ENCODE measurements at places on chromosomes 3 and 15. TPM values are rescaled to one million over a fixed set of nuclear protein-coding genes. Genes with fewer than 3 reads are reported as not detected.

DNA sequence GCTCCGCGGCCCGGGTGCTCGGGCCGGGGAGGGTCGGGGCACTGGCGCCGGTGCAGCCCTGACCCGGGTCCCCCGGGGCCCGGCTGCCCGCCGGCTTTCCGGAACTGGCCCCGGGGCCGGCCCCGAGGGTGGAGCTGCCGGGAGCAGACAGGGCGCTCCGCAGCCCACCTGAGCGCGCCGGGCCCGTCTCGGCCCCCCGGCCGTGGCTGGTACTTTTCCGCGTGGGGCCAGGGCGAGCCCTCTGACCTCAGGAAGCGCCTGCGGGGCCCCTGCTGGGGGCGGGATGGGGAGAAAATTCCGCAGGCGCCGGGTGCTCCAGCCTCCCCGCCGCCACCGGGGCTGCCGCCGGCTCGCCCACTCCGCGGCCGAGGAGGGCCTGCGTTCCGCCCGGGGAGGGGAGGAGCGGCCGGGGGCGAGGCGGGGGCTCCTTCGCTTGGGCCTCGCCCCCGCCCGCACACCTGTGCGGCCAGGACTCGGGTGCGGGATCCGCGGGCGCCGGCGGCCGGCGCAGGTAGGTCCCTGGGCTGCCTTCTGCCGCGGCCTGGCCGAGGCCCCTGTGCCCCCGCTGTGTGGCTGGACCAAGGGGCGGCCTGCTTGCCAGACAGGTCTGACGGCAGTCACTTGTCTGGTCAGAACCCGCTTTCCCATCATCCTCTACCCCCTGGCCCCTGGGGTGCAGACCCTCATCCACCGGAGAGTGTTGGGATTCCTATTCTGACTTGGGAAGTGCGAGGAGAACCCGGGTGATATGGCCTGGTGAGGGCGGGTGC lies 3.5 kb downstream of the FURIN start:
- DNase-seq = no peak

DNA sequence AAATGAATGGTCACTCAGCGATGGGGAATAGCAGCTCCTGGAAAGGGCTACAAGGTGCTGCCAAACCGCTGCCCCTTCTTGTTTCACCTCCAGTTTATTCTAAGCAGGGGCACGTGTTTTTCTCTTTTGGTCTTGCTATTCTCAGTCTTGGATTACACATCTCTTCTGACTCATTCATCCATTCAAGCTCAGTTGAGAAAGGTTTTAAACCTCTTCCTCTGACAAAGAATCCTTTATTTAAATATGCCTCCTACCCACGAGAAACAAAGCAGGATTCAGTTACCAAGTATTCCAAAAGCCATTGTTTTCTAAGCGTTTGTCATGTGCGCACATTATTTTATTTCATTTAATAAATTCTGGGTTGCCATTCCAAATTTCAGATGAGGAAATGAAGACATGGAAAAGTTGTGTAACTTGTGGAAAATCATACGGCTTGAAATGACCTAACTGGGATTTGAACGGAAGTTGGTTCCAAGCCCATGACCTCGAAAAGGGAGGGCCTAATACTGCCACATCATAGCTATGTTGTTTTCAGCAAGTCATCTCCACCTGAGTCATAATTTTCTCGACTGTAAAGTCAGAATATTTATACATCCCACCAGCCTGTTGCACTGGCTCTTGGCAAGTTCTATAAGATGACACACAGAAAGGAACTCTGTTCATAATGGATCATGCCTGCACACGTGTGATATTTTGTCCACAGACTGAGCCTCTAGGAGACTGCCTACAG lies 292.0 kb upstream of the SLCO3A1 start:
- no peak for DNase-seq

- DNase-seq = no peak
These were observed 21.7 kb downstream of the XYLB start for GRCh38 chr3:38368238-38368637.

DNA sequence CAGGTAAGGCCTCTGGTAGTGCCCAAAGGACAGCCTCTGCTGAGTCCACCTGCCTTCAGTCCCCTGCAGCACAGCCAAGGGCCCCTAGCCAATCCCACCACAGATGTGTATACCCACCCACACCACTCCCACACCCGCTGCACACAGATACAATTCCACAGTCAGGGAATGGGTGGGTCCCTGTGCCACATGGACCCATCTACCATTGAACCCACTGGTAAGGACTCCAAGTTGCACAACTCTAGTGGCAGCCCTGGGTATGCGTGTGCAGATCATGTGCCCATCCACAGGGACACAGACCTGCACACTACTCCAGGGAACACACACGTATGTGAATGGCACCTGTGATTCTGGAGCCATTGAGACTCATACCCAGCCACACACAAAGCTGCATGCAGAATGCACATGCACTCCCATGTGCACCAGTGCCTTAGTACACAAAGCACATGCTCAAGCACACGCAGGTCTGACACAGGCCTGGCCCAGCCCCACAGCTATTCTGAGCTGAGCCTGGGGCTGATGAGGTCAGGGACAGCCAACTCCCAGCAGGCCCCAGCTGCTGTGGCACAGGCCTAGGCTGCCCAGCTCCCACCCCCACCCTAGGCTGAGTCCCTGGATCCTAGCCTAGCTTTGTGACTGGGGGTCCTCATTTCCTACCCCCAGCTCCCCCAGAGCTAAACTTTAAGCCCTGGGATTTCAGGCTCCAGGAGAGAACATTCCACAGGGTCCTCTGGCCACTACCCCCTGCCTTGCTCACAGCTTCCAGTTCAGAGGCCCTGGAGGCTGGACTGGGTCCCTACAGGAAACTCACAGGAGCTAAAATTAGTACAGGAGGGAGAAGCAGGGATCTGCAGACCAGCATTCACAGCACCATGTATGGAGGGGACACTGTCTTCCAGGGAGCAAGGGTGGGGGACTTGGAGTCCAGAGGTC lies 2.7 kb upstream of the ALS2CL start:
- DNase-seq = no peak

- DNase-seq = peak; percentile 74
These were observed 51.0 kb downstream of the ZDHHC19 start for GRCh38 chr3:196159952-196160804.

- no peak for DNase-seq
These were observed 508.8 kb downstream of the RBMS3 start for GRCh38 chr3:29789686-29790085.

- no peak for DNase-seq
These were observed 75.2 kb upstream of the C3orf80 start for GRCh38 chr3:160150066-160150465.

- DNase-seq = no peak
These were observed 82.8 kb downstream of the FAIM start for GRCh38 chr3:138691351-138691750.

DNA sequence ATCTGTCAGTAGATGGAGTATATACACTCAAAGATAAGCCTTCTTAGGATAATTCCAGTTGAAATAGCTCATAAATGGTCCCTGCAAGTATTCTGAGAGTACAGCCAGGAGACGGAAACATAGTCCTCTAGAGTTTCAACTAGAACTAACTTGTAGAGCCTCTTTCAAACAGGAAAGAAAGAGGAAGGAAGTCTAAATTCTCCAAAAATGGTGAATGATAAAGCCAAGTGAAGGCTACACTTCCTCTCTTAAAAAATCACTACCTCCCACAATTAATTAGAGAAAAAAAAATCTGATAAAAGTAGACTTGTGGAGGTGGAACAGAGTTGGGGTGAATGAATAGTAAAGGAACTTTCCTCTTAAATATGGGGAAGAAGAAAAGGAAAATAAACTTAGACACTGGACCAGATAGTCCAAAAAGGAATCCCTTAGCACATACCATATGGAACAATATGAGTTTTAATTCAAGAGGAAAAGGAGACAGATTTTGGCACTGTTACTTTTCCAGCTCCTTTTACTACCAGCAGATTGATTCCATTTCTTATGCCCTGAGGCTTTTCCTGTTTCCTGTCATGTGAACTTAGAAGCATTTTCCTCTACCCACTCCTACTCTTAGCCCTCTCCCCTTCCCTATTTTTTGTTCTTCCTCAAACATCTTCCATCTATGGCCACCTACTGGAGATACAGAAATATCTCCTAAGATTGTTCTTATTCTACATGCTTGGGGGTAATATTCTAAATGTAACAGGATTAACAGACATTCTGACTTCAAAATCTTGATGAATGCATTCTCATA lies 207.6 kb downstream of the CHST2 start:
- DNase-seq = peak; percentile 32

- DNase-seq = no peak
These were observed 818.8 kb upstream of the LMCD1 start for GRCh38 chr3:7682822-7683229.

DNA sequence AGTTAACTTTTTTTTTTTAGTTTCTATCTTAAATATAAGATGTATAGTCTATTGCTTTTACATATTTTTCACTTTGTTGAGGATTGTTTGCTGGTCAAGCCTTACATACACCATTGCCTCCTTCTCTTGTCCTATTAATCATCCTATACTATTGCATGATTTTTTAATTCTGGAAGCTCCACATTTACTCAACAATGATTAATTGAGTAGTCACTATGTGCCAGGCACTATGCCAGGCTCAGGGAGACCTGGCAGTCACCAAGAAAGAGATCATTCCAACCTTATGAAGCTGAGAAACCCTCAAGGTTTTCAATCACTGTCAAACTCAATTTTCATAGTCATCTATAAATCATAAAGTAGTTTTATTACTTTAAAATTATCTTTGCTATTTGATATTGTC lies 626.2 kb downstream of the IGSF11 start:
- DNase-seq = no peak

GRCh38 chr3:1348547-1348946 lies 255.7 kb downstream of the CNTN6 start:
- no peak for DNase-seq

DNA sequence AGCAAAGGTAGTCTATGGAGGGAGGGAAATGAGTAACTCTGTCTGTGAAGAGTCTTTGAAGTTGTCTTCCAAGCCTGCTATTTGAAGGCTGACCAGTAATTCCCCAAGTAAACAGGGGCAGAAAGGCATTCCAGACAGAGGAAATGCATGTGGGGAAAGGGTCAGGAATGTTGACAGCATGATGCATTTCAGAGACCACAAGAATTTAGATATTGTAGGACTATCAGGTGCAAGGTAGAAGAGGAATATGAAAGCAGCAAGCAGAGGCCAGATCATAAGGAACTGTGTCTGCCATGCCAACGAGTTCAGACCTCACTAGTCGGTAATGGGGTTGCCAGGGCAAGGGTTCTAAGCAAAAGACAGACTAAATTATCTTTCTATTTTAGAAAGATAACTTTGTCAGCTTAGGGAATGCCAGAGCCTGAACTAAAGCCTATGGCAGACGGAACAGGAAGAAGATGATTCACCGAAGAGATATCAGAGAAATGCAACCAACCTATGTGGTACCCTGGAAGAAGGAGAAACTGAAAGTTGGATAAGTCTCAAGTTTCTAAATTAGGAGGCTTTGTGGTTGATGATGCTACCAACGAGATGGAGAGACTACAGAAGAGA lies 327.0 kb upstream of the RORA start:
- DNase-seq = peak; percentile 17

DNA sequence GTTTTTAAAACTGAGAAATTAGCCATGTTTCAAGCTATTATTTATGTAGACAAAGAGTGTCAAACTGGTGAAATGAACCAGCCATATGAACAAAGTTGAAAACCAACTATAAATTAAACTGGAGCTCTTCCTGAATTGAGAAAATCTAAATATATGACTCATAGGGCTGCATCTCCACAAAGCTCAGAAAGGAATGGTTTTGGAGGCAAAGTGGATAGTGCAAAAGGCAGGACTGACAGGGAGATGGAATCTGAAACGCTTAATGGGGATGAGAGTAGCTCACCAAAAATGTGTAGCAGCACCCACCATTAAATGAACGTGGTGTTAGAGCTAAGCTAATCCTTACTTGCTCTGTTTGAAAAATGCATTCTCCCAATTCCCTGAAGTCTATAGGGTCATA lies 1066.0 kb downstream of the AGBL1 start:
- no peak for DNase-seq

DNA sequence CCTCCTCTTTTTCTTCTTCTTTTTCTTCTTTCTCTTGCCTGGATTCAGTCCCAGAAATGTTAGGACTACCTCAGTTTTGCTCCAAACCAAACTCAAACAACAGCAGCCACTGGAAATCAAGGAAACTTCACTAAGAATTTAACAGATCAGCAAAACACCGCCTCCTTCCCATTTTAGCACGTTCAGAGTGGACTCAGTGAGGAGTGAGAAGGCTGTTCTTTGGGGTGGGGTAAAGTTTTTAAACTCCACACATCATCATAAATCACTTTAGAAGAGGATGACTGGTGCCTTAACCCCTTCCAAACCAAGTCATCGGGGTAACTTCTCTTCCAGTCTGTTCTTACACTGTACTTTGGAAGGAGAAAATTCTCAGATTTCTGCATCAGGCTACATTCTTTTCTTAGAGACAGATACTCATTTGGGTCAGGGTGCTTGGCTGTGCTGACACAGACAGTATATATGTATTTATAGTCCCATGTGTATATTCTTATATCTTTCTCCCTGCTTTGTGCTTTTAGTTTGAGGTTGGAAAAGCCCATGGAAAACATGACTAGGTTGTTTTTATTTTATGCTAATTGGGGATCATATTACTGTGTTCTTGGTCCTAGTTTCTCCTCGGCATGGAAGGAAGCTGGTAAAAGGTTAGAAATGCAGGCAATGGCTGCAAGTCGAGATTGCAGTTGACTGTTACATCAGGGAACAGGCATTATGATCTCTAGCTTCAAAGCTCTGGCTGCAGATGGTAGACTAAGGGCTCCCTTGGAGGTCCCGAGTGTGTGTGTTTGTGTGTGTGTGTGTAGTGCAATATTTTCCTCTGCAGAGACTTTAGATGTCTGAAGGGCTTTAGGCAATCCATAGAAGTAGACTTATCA lies at the start of gene CCDC80:
TSS of gene CCDC80 (minus strand) at position 214 of the 872 bp plus-strand sequence. CDS start 1,238 bp downstream, outside the sequence.
- peak; percentile 97 for DNase-seq

GRCh38 chr3:147404800-147405230 lies 1.5 kb downstream of the ZIC4 start:
- no peak for DNase-seq

GRCh38 chr3:156131241-156131640 lies 10.9 kb downstream of the KCNAB1 start:
- no peak for DNase-seq

DNA sequence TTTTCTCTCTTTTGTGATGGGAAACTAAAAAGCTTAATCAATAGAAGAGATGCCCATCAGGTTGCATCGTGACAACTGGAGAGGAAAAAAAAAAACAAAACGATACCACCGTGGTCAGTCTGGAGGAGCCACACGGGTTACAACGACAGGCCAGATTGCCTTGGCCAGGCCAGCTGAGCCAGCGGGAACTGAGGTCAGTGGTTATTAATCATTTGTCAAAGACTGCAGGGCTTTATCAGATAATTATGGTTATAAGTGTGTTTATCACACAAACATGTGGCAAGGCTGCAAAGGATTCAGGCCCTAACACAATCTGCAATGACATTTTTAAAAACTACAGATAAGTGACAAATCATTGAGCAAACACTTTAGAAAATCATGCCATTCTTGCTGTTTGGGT lies 135.0 kb upstream of the FAM3D start:
- DNase-seq = no peak

Gene RARRES1
- 0.34 TPM for total RNA-seq

Gene CNTN6
- not detected for total RNA-seq

Gene PTX3
- total RNA-seq = 161 TPM

Gene PP2D1
- total RNA-seq = not detected

Gene GOLGA8R
- total RNA-seq = 2.0 TPM

Gene THSD4
- 10.4 TPM for total RNA-seq

Gene SI
- total RNA-seq = not detected

Gene TRAK1
- total RNA-seq = 21.4 TPM

Gene TNNC1
- total RNA-seq = 8.2 TPM

Measured in LHCN-M2 (cell line).